Activated T-helper 9 cell treated with anti-CD3 and anti-CD28 coated beads, Interleukin-2, amount 50 U/mL, for 16 hours (primary cell): ENCODE measurements at places on chromosomes 2 and 18.

- no peak for DNase-seq
Observed at GRCh38 chr2:234981197-234982095, 29.6 kb downstream of the SH3BP4 start.

GRCh38 chr2:211407076-211407475, 850.7 kb downstream of the CPS1 start:
- no peak for DNase-seq

DNA sequence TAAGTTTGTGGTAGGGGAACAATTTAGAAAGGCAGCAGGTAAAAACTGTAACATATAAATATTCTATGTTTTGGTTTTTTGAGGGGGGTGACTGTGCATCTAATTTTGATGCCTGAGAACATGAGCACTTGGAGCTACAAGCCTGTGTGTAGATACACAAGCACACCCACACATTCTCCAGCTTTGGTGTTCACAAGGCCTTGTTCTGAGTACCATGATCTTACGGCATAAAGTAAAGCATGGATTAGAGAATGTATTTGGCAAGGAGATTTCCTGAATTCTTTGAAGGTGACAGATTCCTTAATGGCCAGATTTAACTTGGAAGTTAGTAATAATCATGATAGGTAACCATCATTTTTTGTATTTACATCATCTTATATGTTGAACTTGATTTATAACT, 42.7 kb downstream of the MAP3K20 start:
- no peak for DNase-seq

DNA sequence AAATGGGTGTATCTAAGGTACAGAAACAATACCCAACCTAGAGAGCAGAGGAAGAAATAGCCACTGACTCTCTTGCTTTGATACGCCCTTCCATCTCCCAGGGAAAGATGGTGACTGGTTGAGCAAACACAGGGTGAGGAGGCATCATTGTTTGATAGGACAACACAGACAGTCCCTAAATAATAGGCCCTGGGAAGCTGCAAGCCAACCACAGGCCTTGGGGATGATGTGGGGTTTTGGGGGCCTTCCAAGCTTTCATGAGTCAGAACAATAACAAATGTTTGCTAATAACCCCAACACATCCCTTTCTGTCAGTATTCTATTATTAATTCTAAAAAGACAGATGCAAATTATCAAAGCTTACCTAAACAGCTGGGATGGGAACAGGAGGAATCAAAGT, 9.8 kb downstream of the LGALSL start:
- no peak for DNase-seq

- DNase-seq = no peak
Observed at GRCh38 chr2:205751569-205752031, 69.3 kb downstream of the NRP2 start.

GRCh38 chr2:171226461-171226860, 65.8 kb upstream of the TLK1 start:
- DNase-seq = no peak

- no peak for DNase-seq
Observed at GRCh38 chr2:217838409-217838831, 164.4 kb downstream of the TNS1 start.

DNA sequence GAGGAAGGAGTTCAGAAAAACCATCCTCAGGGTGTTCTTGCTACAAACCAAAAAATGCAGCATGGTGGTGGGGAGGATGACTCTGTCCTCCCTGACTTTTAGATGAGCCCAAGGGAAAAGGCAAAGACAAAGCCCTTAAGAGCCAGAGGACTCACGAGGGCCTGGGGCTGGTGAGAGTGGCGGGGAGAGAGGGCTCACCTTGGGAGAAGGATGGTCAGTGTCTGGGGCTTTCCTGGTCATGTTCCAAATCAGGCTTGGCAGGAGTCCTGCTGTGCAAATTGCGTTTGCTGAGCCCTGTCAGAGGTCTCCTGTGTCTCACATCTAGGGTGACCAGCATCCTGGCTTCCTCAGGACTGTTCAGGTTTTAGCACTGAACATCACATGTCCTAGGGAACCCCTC, 4.7 kb downstream of the UGT1A1 start:
- DNase-seq = no peak

DNA sequence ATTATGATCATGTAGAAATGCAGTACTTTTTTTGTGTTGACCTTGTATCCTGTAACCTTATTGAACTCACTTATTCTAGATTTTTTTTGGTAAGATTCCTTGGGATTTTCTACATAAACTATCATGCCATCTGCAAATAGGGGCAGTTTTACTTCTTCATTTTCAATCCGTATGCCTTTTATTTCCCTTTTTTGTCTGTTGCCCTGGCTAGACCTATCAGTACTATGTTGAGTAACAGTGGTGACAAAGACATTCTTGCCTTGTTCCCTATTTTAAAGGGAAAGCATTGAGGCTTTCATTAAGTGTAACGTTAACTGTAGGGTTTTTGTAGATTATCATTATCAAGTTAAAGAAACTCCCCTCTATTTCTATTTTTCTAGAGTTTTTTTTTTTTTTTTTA, 92.3 kb downstream of the LYPD1 start:
- no peak for DNase-seq

DNA sequence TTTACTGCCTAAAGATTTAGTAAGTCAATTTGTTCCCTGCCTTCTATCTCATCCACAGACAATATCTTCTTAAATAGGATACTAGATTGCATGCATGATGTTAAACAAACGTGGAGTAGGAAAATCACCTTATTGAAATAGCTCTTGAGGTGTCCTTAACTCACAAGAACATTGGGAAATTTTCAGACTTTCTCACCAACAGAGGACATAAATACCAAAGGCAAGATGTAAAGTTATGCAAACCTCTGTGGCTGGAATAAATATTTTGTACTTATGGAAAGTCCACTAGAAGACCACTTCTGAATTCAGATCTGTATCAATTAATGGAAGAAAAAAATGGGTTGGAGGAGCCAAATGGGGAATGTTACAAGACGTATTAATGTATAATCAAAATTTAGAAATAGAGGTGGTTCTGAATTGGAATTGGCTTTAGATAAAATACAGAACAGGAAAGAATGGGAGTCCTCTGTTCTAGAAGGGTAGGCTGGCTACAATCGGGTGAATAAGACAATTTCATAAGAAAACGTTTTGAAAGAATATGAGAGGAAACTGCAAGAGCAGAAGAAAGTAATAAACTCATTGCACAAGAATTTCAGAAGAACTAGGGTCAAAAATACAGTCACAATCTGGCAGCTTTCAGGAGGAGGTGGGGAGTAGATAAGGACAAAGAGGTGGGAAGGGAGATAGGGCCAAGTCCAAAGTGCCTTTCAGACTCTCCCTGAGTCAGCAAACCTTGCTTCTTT, 69.3 kb upstream of the FN1 start:
- DNase-seq = no peak

- DNase-seq = no peak
Observed at GRCh38 chr2:120471166-120471565, 125.2 kb downstream of the INHBB start.

GRCh38 chr2:49928551-49928950, 774.2 kb upstream of the FSHR start:
- DNase-seq = no peak

GRCh38 chr2:40955635-40956034, 503.7 kb upstream of the SLC8A1 start:
- DNase-seq = no peak

- DNase-seq = no peak
Observed at GRCh38 chr2:63736354-63736753, 105.3 kb upstream of the UGP2 start.

DNA sequence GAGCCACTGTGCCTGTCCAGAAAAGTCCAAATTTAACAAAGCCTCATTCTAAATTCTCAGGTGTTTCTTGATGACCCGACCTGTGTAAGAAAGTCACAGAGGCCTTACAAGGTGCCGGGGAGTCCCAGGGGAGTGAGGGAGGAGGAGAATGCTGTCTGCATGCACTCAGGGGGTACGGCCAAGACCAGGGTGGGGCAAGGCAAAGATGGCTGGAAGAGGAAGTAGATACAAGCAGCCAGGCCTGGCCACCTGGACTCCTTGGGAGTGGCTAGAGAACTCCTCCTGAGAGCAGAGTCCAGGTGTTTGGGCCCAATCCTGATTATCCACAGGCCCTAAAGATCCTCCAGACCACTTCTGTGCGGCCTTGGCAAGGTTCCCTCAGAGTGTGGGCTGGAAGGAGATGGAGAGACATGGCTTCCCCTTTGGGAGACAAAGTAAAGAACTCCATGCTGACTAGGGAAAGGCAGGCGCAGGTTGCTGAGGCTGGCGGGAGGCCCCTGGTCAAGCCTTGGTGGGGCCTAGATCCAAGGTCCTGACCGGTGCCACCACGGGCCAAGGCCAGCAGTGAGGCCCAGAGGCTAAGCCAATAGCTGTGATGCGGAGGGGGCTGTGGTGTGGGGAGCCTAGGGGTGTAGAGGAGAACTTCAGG, 74.7 kb downstream of the COPS8 start:
- DNase-seq = no peak

GRCh38 chr2:206614811-206615210, 27.5 kb upstream of the FAM237A start:
- DNase-seq = no peak

- DNase-seq = no peak
Observed at GRCh38 chr2:175792199-175792598, 209.9 kb downstream of the LNPK start.
